B cell (primary cell): ENCODE measurements at places on chromosomes 6 and 20.
A peak's percentile ranks its signal among the peaks of the same experiment; 100 is the strongest.

- no peak for DNase-seq
Measured at GRCh38 chr6:150079604-150080003, 10.7 kb upstream of the ULBP3 start.

- no peak for DNase-seq
Measured at GRCh38 chr6:16876201-16876600, 114.9 kb upstream of the ATXN1 start.

DNA sequence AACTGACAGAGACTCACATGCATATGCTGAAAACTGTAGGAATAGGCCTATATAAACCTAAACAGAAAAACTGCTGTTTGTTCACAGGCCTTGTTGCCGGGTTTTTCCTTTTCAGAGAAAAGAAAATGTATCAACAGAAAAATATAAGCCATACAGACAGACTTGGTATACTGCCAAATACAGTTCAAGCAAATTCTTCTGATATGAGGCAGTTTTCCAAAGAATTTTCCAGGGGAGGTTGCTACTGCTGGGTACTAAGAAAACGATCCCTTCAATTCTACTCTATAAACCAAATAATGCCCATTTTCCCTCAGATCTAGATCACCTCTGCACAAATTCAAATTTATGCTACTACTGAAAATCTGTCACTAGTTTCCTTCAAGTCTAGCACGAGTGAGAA lies 59.4 kb downstream of the ME1 start:
- DNase-seq, result no peak

GRCh38 chr20:10654630-10655029 lies 19.2 kb downstream of the JAG1 start:
- DNase-seq, result no peak

- no peak for DNase-seq
Measured at GRCh38 chr6:17432356-17432755, 39.0 kb downstream of the CAP2 start.

GRCh38 chr6:64050590-64050989 lies 415.0 kb downstream of the PHF3 start:
- no peak for DNase-seq

DNA sequence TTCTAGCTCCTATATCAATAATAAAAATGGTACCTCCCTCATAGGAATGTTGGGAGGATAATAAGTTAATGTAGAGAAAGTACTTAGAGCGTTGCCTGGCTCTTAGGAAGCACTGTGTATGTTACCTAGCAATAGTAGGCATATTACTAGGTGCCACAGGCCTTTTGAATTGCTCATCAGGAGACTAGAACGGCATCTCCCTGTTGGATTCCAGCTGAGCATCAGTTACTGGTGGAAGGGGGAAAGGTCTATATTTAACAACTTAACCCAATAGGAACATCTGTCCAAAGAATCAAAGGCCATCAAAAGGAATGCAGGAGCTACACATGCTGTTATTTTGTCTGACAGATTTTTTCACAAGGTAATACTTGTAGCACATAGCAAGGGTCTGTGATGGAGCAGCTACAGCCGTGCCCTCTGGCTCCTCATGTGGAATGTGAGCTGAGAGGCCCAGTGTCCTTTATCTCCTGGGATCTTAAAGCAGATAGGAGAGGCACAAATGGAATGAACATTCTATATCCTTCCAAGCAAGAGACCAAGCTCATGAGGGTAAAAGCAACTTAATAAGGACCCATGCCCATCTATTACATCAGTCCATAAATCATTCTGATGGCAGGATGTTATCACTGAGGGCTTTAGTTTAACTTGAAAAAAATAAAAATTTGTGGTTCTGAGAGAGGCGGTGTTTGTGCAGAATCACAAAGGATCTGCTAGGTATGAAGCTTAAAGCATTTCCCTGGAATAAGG lies 184.9 kb upstream of the LAMP5 start:
- DNase-seq, result no peak

DNA sequence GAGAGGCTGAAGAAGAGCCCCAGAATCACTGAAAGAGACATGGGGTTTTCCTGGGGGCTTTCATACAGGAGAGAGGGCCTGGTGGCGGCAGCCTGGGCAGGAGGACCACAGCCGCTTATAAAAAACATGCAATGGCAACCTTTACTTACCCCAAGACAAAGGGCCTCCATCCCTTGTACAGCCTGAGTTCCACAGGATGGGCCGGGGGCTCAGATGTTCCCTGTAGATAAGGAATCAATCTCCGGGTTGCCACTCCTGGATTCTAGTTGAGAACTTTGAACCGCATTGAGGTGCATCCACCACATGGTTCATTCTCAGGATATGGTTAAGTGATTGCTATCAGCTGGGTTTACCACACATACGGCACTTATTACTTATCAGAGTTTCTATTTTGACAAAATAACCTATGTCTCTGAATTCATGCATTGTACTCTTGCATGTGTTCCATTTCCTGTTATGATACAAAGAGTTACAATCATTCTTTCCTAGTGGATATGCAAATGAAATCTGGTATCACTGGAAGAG lies 677.6 kb downstream of the KIF16B start:
- peak; percentile 20 for DNase-seq

DNA sequence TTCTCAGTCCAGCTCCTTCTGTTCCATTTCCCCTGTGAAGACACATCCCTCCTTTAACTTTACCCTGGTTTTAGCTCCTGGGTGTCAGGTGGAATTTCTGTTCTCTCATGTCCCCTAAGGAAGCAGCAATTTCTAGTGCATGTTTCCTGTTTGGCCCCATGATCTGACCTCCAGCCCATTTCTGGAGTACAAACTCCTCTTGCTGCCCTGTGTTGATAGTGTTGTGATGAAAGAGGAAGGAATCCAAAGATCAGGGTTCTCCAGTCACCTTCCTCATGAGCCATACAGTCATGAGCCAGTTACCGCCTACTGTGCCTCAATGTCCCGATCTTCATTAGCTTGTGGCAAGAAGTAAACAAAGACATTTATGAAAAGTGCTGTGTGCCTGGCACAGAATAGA lies 97.4 kb downstream of the PHACTR1 start:
- DNase-seq, result no peak

GRCh38 chr20:12113468-12114371 lies 196.0 kb downstream of the BTBD3 start:
- DNase-seq, result no peak

DNA sequence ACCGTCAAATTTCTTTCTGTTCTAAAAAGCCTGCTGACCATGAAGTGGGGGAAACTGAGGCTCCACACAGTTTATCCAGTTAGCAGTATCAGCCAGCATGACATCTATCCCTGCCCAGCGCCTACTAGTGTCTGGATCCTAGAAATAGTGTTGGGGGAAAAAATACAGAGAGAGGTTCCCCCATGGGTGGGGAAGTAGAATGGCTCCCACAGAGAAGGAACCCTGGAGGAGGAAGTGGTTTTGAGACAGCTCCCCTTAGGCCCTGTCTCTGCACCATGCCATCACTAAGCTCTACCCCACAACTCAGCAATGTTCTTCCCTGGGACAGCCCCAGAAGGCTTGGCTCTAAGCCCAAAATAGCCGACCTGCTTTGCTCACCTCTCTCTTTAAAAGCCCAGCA lies 153.4 kb downstream of the MBOAT1 start:
- DNase-seq, result no peak

DNA sequence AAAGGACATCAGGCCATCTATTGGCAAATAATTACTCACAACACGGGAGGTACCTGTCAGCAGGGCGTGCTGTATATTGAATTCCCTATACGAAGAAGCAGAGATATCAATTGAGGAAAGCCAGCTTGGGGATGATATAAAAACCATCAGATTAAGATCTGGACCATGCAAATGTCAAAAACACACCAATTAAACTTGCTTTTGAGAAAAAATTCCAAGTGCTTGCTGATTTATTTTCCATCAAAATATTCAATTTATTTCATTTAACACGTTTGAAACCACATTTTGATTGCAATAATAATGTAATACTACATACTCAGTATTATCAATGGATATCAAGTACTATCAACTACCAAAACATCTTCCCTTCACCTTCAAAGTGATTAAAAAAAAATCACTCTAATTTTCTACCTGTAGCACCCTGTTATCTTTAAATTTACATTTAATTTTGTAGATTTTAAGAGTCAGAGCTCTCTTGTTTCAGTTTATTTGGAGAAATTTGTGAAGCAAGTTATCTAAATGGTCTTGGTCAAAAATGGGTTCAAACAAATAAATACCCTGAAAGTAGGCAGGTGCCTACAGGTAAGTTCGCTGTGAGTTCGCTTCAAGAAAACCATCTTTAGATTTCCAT lies 6.8 kb upstream of the TBX18 start:
- DNase-seq, result no peak

GRCh38 chr6:35960187-35960586 lies 39.3 kb upstream of the SRPK1 start:
- no peak for DNase-seq

GRCh38 chr6:67431076-67431475 lies 1204.0 kb upstream of the ADGRB3 start:
- no peak for DNase-seq

DNA sequence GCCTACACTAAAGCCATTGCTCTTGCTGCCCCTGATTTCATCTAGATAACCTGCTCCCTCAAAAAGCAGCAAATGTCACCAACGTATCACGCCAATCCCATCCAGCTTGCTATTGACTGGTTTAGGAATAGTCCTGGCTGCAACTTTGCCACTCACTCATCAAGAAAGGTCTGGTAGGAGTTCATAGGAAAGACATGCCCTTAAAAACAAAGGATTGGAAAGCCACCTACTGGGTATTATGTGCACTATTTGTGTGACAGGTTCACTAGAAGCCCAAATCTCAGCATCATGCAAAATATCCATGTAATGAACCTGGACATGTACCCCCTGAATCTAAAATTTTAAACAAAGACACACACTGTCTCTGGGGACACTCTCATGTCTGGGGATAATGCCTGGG lies 170.4 kb upstream of the COL21A1 start:
- no peak for DNase-seq

DNA sequence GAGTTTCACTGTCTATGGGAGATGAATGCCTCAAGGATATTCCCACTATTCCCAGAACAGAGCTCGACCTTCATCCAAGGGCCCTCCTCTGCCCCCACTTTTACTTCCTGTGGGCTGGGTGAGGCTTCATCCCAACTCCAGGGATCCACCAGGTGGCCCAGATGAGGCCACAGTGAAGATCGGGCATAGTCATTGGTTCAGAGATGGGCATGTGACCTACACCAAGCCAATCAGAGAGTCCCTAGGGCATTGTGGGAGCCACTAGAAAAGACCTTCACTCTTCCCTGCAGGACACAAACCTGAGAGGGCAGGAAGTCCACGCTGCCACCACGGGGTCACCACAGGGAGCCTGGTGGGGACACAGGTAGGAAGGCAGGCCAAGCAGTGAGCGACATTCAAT lies 72.9 kb upstream of the SLC22A16 start:
- DNase-seq, result no peak

GRCh38 chr20:37523911-37524700 lies 3.1 kb downstream of the NNAT start:
- no peak for DNase-seq

GRCh38 chr6:148492654-148493290 lies 150.1 kb downstream of the SASH1 start:
- no peak for DNase-seq

DNA sequence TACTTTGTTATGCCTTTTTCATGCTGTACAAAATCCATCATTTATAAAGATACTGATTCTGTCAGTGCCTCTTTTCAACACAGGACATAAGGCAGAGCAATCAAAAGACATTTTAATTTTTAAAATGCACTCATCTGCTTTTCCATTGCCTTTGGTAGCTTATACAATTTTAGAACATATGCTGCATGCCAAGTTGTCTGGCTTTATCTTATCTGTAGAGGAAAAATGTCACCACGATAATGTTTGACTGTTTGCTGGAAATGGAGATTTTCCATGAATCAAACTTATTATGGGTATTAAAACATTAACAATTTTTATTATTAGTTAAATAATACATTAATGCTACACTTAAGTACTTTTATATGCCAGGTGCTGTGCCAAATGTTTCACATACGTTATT lies 50.5 kb downstream of the NKAIN2 start:
- DNase-seq, result no peak

- DNase-seq, result no peak
Measured at GRCh38 chr20:12482661-12483060, 526.1 kb upstream of the SPTLC3 start.

GRCh38 chr20:2102585-2103460 lies 1.2 kb downstream of the STK35 start:
- peak; percentile 97 for DNase-seq

DNA sequence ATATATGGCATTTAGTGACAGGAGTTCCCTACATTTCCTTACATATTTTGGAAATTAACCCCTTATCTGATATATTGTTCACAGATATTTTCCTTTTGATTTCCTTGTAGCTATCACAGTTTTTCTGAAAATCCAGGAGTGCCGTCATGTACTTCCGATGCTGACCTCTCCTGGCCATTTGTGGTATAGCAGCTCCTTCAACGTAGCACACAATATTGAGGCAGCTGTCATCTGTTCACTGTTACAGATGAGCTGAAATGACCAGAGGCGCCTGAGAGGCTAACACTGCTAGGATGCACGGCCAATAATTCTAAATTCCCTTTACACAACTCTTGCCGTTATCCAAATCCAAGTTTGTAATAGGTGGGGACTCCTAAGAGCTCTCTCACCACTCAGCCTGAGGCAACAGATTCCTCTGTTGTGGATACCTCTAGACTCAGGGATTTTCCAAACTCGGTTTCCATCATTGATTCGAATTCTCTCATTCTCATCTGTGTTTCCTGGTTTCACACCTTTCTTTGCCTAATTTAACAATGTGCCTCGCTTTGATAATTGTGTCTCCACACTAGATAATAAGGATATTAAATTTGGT lies 53.0 kb downstream of the MMUT start:
- peak; percentile 53 for DNase-seq

- DNase-seq, result no peak
Measured at GRCh38 chr20:46967646-46968045, 73.0 kb downstream of the EYA2 start.

- no peak for DNase-seq
Measured at GRCh38 chr6:33827546-33828451, 24.0 kb upstream of the MLN start.

DNA sequence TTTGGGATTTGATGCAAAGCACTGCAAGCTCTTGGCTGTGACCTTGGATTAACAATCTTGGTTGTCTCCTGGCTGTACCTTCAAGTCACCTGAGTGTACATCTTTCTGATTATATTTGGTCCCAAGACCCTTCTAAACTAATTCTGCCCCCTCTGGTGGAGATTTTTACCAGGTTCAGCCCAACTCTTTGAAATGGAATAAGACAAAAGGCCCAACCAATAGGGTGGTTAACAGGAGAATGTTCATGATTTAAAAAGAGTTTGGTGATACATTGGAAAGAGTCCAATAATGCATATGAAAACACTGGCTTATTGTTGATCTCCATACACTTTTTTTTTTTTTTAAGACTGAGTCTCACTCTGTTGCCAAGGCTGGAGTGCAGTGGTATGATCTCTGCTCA lies 77.5 kb upstream of the CD83 start:
- no peak for DNase-seq

- no peak for DNase-seq
Measured at GRCh38 chr6:41581381-41581991, 35.3 kb downstream of the FOXP4 start.
